ENCODE measurements at places on chromosomes 7 and 10.

- DNase-seq: no peak
Measured at GRCh38 chr10:129089341-129089740, 377.7 kb upstream of the MGMT start.

GRCh38 chr10:47262606-47263533 is 37.1 kb upstream of the GDF10 start:
- DNase-seq: no peak

GRCh38 chr10:100978901-100979195 is 8.4 kb downstream of the MRPL43 start:
- no peak for DNase-seq

GRCh38 chr7:15326044-15326644 is 235.7 kb downstream of the AGMO start:
- peak; percentile 43 for DNase-seq

DNA sequence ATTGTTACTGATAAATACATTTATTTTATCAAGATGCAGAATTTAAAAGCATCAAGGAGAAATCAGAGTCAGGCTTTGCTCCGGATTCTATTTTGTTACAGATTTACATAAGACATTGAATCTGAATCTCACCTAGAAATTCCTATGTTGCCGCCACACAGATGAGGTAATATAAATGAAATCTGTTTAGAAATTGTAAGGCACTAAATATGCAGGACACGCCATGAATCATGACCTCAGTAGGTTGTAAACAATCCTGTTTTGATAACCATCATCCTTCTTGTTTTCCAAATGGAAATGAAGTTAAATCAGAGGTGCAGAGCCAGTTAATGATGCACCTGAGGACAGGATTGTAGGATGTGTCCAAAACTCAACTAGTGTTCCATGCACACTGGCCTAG is 778.0 kb downstream of the MAGI2 start:
- DNase-seq: no peak

GRCh38 chr7:55271069-55271626 is 94.0 kb upstream of the LANCL2 start:
- DNase-seq: no peak

DNA sequence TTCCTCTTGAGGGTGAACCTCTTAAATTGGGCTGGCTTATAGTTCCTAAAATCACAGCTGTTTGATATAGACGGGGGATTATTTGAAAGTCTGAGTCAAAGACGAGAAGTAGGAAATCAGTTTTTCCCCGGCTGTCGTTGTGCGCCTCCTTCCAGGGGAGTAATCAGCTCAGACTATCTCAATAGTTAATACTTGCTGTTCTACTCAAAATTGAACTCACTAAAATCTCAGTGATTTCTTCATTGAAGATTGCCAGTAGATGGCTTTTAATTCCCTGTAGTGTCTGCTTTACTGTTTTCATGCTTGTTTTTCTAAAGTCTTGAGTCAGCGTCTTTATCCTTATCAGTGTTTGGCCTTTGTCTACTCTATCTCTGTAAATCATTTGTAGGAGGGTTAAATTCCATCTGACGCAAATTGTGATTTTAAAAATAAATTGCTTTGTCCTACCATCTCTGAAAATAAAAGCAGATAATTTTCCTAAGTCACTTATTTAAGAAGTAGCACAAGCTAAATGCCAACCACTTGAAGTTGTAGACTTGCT is 47.3 kb downstream of the CNNM2 start:
- no peak for DNase-seq

DNA sequence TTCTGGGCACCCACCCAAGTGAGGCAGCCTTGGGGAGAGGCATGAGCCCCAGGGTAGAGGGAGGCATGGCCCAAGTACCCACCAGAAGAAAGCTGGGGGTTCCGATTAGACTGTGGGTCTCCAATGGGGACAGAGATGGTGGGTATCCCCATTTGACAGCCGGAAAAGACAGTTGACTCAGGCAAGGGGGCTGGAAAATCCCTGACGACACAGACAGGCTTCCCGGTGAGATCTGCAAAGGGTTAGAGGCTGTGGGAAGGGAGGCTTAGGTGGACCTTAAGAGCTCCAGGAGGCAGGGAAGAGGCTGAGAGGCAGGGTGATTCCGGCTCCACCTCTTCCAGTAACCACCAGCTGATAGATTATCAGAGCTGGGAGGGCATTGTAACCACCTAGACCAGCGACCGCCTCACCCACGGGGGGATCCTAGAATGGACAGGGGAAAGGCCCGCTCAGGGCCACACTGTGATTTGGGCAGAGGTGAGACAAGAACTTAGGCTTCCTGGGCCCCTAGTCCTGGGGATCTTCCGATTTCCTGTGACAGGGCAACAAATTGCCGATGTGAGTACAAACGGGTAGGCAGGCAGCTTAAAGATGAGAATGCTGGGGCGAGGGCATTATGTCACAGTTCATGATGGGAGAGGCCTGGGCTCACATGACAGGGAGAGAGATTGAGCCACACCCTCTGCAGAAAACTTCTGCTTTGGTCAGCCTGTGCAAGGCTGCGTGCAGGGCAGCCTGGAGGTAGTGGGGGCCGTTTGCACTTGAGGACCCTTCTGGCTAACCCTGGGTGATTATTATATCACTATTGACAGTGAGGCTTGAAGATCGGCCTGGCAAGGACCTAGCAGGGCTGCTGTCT is 5.4 kb downstream of the TBATA start:
- DNase-seq: no peak

GRCh38 chr7:98514211-98515031 is 102.7 kb upstream of the NPTX2 start:
- no peak for DNase-seq

- DNase-seq: no peak
Measured at GRCh38 chr7:107049971-107050532, 5.5 kb downstream of the PRKAR2B start.

DNA sequence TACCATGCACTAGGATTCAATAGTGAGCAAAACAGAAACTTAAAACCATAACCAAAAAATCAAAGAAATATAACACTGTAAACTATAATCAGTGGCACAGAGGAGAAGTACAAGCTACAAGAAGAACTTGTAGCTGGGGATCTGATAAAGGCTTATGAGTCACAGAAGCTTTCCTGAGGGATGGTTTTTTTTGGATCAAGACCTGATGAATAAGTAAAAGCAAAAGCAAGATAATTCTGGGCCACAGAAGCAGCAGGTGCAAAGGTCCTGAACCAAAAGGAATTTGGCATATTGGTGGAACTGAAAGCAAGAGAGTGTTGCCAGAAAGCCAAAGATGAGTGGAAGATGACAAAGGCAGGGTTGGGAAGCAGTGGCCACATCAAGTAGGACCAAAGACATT is 37.4 kb upstream of the BET1 start:
- no peak for DNase-seq

- DNase-seq: peak; percentile 85
Measured at GRCh38 chr10:71006506-71006905, 118.1 kb upstream of the PCBD1 start.

DNA sequence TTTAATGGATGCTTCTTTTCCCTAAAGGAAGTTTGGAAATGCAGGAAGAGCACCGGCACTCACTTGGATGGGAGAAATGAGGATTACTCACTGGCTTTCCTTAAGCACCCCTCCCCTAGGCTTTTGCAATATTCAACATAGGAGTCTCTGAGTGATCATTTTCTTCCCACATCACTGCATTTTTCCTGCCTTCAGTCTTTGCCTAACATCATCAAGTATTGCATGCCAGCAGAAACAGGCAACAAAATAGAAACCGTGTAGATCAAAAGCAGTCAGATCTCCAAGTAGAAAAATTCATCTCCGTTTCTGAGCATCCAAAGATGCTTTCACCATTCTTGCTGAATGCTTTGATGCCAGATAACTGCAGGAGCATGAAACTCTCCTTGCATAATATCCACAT is 119.9 kb downstream of the ADCYAP1R1 start:
- DNase-seq: no peak

- no peak for DNase-seq
Measured at GRCh38 chr7:155709453-155709852, 65.0 kb downstream of the RBM33 start.

GRCh38 chr10:6843481-6843881 is 263.4 kb upstream of the PRKCQ start:
- DNase-seq: no peak

DNA sequence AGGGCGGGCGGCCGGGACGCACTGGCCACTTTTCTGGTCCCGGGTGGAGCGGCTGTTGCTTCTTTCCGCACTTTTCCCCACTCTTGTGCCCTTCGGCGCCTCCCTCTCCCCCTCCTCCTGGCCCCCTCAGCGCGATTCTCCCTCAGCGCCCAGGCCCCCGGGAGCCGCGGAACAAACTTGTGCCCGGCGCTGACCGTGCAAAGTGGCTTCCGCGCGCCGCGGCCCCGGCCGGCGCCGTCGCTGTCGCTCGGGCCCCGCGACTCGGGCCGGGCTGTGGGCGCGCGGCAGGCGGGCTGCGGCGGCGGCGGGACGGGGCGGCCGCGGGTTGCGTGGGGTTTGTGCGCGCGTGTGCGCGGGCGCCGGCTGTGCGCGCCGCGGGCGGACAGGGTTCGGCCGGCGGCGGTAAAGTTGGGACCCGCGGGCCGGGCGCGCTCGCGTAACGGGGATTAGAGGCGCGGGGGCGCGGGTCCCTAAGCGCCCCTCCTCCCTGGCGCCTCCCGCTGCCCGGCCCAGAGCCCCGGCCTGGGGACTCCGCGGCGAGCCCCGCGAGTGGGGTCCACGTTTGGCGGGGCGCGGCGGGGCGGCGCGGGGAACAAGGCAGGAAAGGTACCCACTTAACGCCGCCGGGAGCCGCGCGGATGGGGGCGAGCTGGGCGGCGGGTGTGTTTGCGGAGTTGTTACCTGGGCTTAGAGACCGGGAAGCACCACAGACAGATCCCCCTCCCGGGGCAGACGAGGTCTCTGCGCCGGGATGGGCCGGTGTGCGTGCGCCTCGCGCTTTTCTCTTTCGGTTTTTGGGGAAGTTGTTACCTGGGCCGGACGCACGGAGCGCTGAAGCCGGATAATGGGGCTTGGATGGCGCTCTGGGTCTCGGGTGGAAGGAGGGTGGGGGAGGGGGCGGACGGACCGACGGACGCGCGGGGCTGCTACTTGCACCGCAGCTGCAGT is 860 bp downstream of the ZEB1 start:
- DNase-seq: peak; percentile 75

DNA sequence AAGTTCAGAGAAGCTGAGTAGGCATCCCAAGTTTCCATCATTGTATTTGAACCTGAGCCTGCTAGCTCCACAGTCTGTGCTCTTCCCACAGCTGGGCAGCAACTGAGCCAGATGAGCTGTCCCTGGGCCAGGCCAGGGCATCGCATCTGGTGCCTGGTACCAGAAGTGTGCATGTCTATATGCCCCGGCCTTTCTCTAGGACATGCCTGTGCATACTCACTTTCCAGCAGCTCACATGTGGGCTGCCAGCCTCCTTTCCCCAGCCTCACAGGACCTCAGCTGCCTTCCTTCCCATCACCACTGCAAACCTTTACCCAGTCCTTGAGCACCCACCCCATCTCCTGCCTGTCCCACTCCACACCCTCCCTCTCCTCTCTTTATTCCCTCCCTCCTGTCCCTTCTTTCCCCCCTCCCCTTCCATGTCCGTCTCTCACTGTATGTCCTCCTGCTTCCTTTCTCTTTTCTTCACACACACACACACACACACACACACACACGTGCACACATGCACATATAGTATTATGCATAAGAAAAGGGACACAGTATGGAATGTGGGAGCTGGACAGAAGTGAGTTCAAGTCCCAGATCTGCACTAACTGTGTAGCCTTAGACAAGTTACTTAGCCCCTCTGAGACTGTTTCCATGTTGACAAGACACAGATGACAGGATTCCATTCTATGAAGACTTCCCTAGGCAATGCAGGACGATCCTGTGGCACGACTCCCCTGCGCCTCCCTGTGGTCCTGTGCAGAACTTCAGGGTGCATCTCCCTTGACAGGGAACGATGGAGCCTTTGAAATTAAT is 10.9 kb downstream of the CDHR1 start:
- DNase-seq: peak; percentile 74

GRCh38 chr7:33591490-33591889 is 313.8 kb upstream of the BMPER start:
- DNase-seq: no peak

DNA sequence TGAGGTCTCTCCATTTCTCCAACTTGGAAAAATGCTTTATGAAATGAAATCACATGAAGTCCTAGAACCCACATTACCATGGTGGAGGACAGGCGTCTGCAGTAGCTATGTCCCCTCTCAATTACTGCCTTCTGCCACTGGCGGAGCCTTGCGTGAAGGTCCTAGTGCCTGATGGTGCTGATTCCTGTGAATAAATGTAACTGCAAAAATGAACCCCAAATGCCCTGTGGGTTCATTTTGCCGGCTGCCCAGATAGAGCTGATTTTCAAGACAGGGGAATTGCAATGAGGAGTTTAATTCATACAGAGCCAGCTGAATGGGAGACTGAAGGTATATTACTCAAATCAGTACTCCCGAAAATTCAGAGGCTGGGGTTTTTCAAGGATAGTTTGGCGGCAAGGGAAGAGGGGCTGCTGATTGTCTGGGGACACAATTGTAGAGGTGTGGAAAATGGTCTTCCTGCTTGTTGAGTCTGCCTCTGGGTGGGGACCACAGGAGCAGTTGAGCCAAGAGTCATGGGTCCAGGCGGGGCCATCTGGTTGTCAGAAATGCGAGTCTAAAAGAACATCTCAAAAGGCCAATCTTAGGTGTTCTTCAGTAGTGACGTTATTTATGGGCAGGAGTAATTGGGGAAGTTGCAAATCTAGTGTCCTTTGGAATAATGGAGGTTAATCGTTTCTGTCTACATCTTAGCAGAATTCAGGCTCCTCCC is 13.5 kb downstream of the PRF1 start:
- DNase-seq: no peak

DNA sequence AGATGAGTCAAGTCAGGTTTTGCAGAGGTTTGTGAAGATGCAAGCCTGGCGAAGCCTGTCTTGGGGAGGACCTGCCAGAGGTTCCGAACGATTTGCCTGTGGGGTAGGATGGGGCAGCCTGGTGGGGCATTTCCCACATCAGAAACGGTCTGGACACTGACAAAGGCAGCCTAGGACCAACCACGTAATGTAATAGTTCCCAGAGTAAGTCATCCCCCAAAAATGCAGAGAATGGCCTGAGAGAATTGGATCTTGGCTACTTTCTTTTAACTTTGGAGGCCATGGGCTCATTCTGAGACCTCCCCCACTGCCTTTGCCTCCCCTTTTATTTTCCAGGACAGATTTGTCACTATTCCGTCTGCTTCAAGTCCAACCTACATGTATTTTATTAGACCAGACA is 168.9 kb upstream of the SH2B2 start:
- no peak for DNase-seq

- no peak for DNase-seq
Measured at GRCh38 chr10:47095211-47095610, 184.0 kb downstream of the PTPN20 start.

- no peak for DNase-seq
Measured at GRCh38 chr10:87829986-87830729, 12.1 kb upstream of the ATAD1 start.

GRCh38 chr10:93723153-93723552 is 20.8 kb upstream of the FRA10AC1 start:
- DNase-seq: no peak

- DNase-seq: no peak
Measured at GRCh38 chr10:5904227-5904626, 14.2 kb downstream of the FBH1 start.

Data from neural progenitor cell (in vitro differentiated cells).